ENCODE measurements at places on chromosomes 5 and 9. TPM values are rescaled to one million over a fixed set of nuclear protein-coding genes. Genes with fewer than 3 reads are reported as not detected.

- no peak for DNase-seq
These were observed 681.8 kb downstream of the SEMA5A start for GRCh38 chr5:8864053-8864452.

DNA sequence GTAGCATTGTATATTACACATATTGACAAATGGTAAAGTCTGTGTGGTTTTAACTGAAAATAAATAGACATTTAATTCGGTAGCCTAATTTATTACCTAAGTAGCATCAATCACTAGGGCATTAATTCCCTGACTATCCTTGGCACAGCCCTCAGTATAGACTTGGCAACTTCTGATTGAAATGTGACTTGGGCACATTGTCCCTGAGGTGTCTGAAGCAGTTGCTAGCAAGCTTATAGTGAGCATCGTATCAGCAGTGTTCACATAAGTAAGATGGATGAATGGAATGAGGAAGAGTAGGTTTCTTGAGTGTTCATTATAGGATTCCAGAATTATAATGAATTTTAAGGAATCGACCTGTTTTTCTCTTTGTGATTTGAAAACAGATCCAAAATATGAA, 16.1 kb downstream of the LURAP1L start:
- DNase-seq, result no peak

Gene PCDHB13
- 1.7 TPM for total RNA-seq

Gene SPINK7
- total RNA-seq, result not detected

DNA sequence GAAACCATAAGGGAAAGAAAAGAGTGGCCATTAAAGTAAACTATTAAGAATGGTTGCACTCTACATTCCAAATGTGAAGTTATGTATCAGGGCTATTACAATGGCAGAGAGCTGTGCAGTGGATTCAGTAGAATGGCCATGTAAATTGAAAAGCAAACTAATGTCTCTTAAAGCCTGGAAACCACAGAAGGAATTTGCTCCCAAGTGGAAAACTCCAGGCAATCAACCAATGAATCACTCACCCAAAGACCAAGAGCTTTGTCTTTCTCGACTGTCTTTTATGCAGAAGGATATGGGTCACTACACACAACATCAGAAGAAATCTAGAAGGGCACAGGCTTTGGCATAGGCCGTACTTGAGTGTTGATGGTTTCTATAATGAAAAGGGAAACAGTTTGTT, 114.9 kb downstream of the TLE1 start:
- DNase-seq, result no peak

DNA sequence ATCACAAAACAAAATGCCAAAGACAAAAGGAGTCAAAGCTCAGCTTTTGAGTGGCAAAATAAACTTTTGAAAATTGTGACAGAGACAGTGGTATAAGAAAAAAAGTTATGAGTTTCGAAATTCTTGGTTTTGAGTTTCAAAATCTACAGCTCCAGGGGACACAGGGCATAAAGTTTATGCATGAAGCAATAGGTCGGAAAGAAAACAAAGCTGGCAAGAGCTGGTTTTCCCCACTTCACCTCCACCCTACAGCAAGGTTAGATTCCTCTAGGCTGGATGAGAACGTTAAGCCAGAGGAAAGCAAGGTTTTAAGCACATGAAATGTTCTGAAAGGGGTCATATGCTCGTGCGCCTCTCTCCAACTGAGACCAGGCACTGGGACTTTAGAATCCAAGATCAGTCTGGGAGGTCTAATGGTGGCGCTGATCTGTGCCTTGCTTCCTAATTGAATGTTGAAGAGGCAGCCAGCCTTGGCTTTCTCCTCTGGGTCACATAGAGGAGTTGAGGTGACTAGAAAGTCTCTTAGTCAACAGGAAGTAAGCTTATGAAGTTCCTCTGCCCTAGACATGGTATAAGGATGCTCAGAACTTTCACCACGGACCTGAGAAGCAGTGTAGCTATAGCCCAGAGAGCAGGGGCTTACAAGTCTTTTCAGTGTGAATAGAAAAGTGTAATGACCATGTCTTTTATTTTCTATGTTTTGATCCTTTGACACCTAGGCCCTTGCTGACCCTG, 167.7 kb upstream of the DMAC1 start:
- no peak for DNase-seq

DNA sequence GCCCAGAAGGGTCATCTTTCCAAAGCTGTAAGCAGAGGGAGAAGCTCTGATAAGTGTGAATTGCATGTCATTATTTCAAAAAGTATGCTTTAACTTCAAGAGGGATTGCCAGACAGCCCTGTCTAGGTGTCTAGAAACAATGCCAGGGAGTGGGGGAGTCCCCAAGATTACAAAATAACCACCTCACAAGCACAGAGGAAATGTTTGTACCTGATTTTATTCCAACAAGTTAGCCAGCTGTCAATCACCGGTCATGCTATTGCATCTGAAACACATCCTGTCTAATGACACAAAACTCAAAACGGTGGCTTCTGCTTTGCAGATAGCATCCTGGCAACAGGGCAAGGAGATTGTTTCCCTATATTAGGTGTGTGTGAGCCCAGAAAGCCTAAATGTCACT, 154.2 kb upstream of the WWC1 start:
- no peak for DNase-seq

DNA sequence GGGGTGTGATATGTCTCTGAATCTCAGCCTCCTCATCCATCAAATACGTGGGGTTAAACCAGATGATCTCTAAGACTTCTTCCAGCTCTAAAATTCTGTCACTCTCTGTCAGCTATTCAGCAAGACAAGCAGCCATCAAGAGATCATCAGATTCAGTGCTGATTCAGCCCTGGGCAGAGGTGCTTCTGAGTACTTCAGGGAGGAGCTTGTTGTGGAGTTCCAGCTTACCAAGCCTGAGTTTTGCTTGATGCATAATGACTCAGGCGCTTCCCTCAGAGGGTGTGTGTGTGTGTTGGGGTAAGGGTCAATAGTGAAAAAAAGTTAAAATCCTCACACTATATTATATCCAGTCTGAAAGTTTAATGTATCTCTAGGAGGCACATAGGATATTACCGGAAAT, 29.6 kb upstream of the TAF1L start:
- DNase-seq, result no peak

Gene CNTNAP3B
- 81.6 TPM for total RNA-seq

Gene CDC26
- 35.2 TPM for total RNA-seq

Gene ELOVL7
- 1.9 TPM for total RNA-seq

Gene NTNG2
- 3.9 TPM for total RNA-seq

GRCh38 chr9:137455359-137455991, 3.7 kb downstream of the NSMF start:
- DNase-seq, result no peak

- DNase-seq, result no peak
These were observed 36.0 kb downstream of the CAMK2A start for GRCh38 chr5:150253416-150254208.

DNA sequence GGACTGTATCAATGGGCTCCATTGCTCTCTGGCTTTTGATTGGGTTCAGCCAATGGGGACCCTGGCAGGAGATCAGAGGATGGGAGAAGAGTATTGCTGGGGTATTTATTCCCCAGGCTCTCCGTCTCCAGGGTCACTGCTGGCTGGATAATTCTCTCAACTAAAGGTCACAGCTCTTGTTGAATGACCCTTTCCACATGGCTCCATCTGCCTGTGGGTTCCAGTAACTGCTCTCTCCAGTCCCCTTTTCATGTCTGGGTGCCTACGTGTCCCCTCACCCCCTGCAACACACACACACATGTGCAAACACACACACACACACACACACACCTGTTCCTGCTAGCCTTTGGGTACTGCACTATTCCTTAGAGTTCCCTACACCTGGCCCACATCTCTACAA, 53.9 kb upstream of the RIC1 start:
- DNase-seq, result no peak

- DNase-seq, result no peak
These were observed 43.1 kb downstream of the PAM start for GRCh38 chr5:102798104-102798785.

GRCh38 chr9:101650142-101650541, 55.4 kb upstream of the PPP3R2 start:
- DNase-seq, result no peak

- DNase-seq, result peak; percentile 51
These were observed 32.5 kb downstream of the ANXA1 start for GRCh38 chr9:73183917-73184861.

Gene C9
- 0.24 TPM for total RNA-seq

Gene GPR21
- total RNA-seq, result 20.9 TPM

- DNase-seq, result no peak
These were observed 7.3 kb upstream of the DHFR start for GRCh38 chr5:80662108-80662507.

- DNase-seq, result peak; percentile 64
These were observed 3.4 kb downstream of the PDLIM4 start for GRCh38 chr5:132260714-132261551.

- DNase-seq, result peak; percentile 85
These were observed 18.4 kb upstream of the EGFL7 start for GRCh38 chr9:136644343-136644592.

GRCh38 chr9:134789168-134789567, 91.4 kb upstream of the FCN2 start:
- DNase-seq, result peak; percentile 64

DNA sequence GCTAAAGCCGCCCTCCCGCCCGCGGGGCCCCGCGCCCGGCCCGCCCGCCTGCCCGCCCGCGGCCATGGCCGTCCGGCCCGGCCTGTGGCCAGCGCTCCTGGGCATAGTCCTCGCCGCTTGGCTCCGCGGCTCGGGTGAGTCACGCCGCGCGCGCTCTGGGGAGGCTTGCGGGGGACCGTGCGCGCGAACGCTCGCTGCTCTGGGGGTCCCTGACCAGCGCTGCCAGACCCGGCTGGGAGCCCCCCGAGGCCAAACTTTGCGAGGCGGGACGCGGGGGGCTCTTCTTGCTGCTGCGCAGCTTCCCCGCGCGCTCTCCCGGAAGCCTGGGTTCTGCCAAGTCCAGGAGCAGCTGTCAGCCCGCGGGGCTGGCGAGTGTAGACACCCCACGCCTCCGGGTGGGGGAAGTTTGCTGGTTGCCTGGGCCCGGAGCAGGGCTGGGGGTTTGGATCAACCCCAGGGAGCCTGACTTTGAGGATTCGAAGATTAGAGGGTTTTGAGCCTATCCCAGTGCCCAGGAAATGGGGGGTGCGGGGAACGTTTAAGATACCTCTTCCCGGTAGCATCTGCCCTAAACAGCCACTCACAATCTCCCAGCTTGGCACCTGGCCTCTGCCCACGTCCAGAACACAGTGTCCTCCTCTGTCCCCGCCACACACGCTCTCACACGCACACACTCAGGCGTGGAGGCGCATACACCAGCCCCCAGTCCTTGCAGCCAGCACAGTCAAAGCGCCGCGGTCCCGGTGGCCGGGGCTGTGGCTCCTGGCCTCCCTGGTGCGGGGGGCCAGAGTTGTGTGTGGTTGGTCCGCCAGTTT, 535 bp downstream of the UNC5A start:
- no peak for DNase-seq

DNA sequence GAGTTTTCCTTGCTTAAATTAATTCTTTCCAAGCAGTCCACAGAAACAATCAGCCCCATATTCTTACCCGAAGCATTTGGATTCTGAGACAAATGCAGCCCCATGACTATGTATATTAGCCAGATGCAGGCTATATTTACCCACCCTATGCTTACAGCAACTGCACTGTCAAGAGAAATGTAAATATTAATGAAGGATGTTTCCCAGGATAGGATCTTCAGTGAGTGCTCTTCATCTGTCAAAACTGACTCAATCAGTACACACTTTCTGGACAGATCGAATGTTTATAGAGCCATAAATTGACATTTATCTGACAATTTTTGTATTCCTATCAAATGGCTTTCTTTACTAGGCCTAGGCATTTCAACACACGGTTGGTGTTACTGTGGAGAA, 725.3 kb upstream of the SEMA6A start:
- DNase-seq, result peak; percentile 30

GRCh38 chr5:107359033-107359915, 311.5 kb downstream of the EFNA5 start:
- DNase-seq, result peak; percentile 94

DNA sequence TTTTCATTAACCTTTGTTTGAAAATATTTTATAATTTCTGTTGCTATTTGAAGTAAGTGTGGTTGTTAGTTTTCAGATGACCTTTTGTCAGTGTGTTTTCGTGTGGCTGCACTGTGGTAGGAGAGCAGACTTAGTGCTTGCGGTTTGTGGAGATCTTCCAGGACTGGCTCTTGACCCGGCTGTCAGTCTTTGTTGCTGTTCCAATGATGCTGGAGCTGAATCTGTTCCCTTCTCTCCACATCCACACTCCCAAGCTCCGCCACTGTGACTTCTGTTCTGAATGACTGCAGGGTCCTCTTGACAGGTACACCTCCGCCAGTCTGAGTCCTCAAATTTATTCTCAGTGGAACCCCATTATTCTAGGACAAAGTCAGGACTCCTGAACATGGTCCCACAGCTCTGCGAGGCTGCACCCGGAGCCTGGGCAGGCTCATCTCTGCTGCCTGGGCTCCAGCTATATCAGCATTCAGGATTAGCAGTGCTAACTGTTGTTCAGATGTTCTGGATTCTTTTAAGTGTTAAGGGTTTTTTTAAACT, 126.0 kb downstream of the WNK2 start:
- DNase-seq, result no peak

DNA sequence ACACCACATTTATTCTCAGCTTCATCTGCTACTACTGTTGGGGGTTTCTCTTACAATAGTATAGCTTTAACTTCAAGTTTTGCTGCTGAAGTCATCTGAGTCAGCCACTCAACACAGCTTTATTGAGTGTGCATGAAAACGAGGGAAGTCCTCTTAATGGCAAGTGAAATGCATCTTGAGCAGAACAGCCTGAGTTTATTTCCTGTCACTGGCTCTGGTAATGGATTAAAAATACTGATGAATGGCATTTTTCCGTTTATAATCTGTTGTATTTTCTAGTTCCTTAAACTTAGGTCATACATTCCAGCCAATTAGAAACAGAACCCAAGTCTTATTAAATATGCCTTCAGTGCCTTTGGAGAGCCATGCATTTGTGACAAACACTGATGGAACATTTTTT, 238.6 kb downstream of the SLF1 start:
- DNase-seq, result no peak

DNA sequence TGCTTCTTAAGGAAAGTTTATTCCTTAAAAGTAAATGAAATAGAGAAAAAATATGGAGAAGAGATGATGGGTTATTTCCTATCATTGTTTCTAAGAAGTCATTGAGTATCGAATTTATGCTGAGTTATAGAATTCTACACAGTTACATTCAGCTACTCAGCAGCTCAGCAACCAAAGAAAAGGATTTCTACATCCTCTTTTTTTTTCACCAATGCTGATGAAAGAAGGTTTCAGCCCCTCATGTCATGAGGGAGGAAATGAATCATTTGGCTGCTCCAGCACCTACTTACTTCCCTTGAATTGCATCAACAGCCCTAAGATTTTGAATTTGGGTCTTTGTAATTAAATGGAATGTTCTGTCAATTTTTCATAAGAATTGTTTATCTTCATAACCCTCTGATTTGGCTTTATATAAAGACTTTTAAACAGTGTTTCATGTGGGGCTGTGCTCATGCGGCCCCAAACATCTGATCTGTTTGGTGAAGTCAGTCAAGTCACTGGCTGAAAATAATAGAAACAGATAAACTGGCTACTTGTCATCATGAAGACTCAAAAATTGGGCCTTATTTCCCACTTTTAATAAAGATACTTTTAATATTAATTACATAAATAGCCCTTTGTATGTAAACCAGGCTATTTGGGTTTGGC, 18.5 kb upstream of the SNX2 start:
- peak; percentile 42 for DNase-seq

Gene PCAT7
- total RNA-seq, result 2.6 TPM

Gene CCDC171
- total RNA-seq, result 61.4 TPM

Measured in umbilical cord (tissue), 2 donors.